HepG2 (cell line): ENCODE measurements at places on chromosomes 3 and 15. TPM values are rescaled to one million over a fixed set of nuclear protein-coding genes. Genes with fewer than 3 reads are reported as not detected.

- peak within 1 kb of the TSS; percentile 74 for H3K27ac ChIP-seq
- DNase-seq, result peak; percentile 94
- H3K27me3 ChIP-seq, result no peaks in the 10 kb centered on the region
These were observed at the start of gene GOLIM4 for GRCh38 chr3:168095611-168096209. Gene GOLIM4 (minus strand): TSS chr3:168095924. CDS start chr3:168095285, 639 bp downstream.

PRR20G gene
- total RNA-seq, result not detected in 2 replicates

DNA sequence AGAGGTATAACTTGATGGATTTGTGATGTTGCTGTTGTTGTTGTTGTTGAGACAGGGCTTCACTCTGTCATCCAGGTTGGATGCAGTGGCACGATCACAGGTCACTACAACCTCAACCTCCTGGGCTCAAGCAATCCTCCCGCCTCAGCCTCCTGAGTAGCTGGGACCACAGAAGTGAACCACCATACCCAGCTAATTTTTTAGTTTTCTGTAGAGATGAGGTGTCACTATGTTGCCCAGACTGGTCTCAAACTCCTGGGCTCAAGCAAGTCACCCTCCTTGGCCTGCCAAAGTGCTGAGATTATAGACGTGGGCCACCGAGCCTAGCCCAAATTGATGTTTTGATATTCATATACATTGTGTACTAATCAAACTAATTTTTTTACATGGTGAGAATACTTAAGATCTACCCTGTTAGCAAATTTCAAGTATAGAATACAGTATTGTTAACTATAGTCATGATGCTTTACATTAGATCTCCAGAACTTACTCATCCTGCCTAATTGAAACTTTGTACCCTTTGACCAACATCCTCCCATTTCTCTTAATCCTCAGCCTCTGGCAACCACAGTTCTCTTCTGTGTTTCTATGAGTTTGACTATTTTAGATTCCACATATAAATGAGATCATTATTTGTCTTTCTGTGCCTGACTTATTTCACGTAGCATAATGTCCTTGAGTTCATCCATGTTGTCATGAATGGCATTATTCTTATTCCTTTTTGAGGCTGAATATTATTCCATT, 23.2 kb downstream of the LMCD1 start:
- H3K36me3 ChIP-seq, result peaks cover 1% of the 10 kb centered on the region
- no peak for DNase-seq
- no peak overlapping the region for H3K4me3 ChIP-seq

DNA sequence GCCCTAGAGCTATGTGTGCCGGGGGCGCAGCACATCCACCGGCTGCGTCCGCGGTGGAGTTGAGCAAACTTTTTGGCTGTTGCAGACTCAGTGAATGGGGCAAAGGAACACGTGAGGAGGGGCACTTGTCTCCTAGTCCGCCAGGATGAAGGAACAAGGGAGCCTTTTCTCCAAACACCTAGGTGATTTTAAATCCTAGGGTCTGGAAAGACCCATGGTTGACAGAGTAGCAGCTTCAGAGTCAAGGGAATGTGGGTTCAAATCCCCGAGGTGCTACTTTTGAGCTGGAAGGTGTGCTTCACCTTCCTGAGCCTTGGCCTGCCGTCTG, 648 bp downstream of the ACAN start:
- no peak overlapping the region for H3K4me3 ChIP-seq
- H3K4me1 ChIP-seq, result no peaks in the 10 kb centered on the region
- no peak overlapping the region for H3K27ac ChIP-seq
- no peak for DNase-seq
- no peaks in the 10 kb centered on the region for H3K36me3 ChIP-seq
- H3K27me3 ChIP-seq, result peaks cover 60% of the 10 kb centered on the region; the same call in 2 of the 3 replicates

GRCh38 chr3:70049761-70050160, 50.2 kb downstream of the SAMMSON start:
- no peak overlapping the region for H3K27ac ChIP-seq
- H3K4me3 ChIP-seq, result no peak overlapping the region
- no peak for DNase-seq
- H3K36me3 ChIP-seq, result no peaks in the 10 kb centered on the region
- H3K27me3 ChIP-seq, result no peaks in the 10 kb centered on the region

- no peaks in the 10 kb centered on the region for H3K36me3 ChIP-seq
- DNase-seq, result peak; percentile 88
These were observed 117.0 kb downstream of the MBNL1 start for GRCh38 chr3:152385761-152386160.

TGFBR2 gene
- total RNA-seq, result 68.1 and 82.2 TPM in 2 replicates

PRR23B gene
- not detected in 2 replicates for total RNA-seq

RHCG gene
- not detected in 2 replicates for total RNA-seq

- H3K36me3 ChIP-seq, result no peaks in the 10 kb centered on the region
- no peaks in the 10 kb centered on the region for H3K27me3 ChIP-seq
- no peak overlapping the region for H3K27ac ChIP-seq
- no peak overlapping the region for H3K4me3 ChIP-seq
- DNase-seq, result no peak
- peaks cover 37% of the 10 kb centered on the region for H3K4me1 ChIP-seq
These were observed 110.9 kb upstream of the TPM1 start for GRCh38 chr15:62931650-62932049.

STRIT1 gene
- not detected in 2 replicates for total RNA-seq

GRCh38 chr15:49707598-49707997, 86.8 kb downstream of the DTWD1 start:
- no peak overlapping the region for H3K27ac ChIP-seq
- no peaks in the 10 kb centered on the region for H3K36me3 ChIP-seq
- H3K4me1 ChIP-seq, result no peaks in the 10 kb centered on the region
- no peak for DNase-seq

DNA sequence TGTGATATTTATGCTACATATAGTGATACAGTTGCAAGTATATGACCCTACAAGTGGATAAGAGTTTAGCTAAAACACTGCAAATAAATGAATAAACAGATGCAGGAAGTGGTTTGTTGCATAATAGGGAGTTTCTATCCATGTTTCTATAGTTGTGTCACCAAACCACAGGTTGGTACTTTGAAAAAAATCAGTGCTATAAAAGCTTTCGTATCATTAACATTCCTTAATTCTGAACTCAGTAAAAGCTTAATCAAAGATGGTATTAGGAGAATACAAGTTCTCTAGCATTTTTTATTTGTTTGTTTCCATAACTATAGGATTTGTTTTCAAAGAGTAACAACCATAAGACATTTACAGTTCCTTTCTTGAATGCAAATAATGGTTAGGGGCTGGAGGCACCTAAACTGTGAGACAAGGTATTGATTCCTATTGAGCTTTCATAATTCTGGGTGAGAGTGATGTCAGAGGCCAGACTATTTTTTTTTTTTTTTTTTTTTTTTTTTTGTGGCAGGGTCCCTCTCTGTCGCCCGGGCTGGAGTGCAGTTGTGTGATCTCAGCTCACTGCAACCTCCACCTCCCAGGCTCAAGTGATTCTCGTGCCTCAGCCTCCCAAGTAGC, 29.6 kb downstream of the CPOX start:
- no peaks in the 10 kb centered on the region for H3K27me3 ChIP-seq
- H3K4me1 ChIP-seq, result no peaks in the 10 kb centered on the region
- H3K27ac ChIP-seq, result no peak overlapping the region
- no peak for DNase-seq

GABRG3 gene
- total RNA-seq, result not detected in 2 replicates

- no peak overlapping the region for H3K4me3 ChIP-seq
- no peak for DNase-seq
- H3K36me3 ChIP-seq, result no peaks in the 10 kb centered on the region
- no peaks in the 10 kb centered on the region for H3K4me1 ChIP-seq
These were observed 17.9 kb downstream of the RNF13 start for GRCh38 chr3:149830902-149831301.

DNA sequence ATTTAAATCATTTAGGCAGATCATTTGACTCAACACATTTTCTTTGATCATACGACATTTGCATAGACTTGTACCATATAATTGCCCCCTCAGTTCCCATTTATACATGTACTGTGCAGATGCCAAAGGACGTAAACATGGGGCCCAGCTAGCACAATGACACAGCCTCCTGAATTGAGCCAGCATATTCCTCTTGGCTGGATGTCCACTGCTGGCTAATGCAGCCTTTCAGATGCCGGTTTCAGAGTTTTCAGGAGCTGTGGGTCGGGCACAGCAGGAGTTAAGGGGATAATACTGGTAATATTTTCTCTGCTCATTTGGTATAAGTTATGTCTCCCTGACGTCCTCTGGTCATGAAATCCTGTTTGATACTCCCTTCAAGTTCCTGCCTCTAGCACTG, 39.4 kb downstream of the KAT2B start:
- H3K27ac ChIP-seq, result no peak overlapping the region
- H3K27me3 ChIP-seq, result no peaks in the 10 kb centered on the region
- no peaks in the 10 kb centered on the region for H3K36me3 ChIP-seq
- peaks cover 13% of the 10 kb centered on the region for H3K4me1 ChIP-seq
- H3K4me3 ChIP-seq, result no peak overlapping the region

SAXO2 gene
- total RNA-seq, result 1.5 TPM in 1 of 2 replicates, not detected in the other

GRCh38 chr15:31151301-31152233, 50.0 kb upstream of the TRPM1 start:
- no peak overlapping the region for H3K4me3 ChIP-seq
- DNase-seq, result peak; percentile 5
- no peaks in the 10 kb centered on the region for H3K27me3 ChIP-seq
- peak overlapping the region; percentile 54 for H3K27ac ChIP-seq
- H3K4me1 ChIP-seq, result peaks cover 76% of the 10 kb centered on the region

GRCh38 chr3:183884097-183884426, 618 bp downstream of the PARL start:
- H3K4me3 ChIP-seq, result peak overlapping the region; percentile 89
- peak overlapping the region; percentile 71 for H3K27ac ChIP-seq
- H3K27me3 ChIP-seq, result no peaks in the 10 kb centered on the region; the same call in 2 of the 3 replicates
- peaks cover 22% of the 10 kb centered on the region; the same call in 1 of the 2 replicates for H3K4me1 ChIP-seq
- peaks cover 7% of the 10 kb centered on the region; the same call in 1 of the 3 replicates for H3K36me3 ChIP-seq

- H3K4me1 ChIP-seq, result peaks cover 11% of the 10 kb centered on the region
- peaks cover 43% of the 10 kb centered on the region for H3K36me3 ChIP-seq
- H3K4me3 ChIP-seq, result no peak overlapping the region
- DNase-seq, result peak; percentile 25
- no peak overlapping the region for H3K27ac ChIP-seq
- H3K27me3 ChIP-seq, result no peaks in the 10 kb centered on the region
These were observed 45.6 kb upstream of the LDHAL6B start for GRCh38 chr15:59160880-59161593.

DNA sequence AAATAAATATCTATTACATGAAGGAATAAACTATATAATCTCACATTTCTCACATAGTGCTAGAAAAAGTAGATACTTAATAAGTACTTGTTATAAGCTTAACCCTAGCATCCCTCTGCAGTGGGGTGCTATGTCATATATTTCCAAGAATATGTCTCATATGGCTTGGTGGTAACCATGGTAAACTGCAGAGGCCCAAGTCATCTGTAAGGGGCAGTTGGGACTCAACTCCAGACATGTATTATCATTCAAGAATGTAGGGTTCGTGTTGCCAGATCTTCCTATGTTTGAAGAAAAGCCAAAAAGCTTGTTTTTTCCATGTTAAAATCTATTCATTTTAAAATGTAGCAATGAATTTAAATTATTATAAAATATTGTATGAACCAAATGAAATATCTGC, 46.2 kb downstream of the ZNF385D start:
- H3K36me3 ChIP-seq, result no peaks in the 10 kb centered on the region
- no peak overlapping the region for H3K27ac ChIP-seq
- no peaks in the 10 kb centered on the region for H3K4me1 ChIP-seq
- H3K4me3 ChIP-seq, result no peak overlapping the region
- H3K27me3 ChIP-seq, result no peaks in the 10 kb centered on the region
- no peak for DNase-seq

DNA sequence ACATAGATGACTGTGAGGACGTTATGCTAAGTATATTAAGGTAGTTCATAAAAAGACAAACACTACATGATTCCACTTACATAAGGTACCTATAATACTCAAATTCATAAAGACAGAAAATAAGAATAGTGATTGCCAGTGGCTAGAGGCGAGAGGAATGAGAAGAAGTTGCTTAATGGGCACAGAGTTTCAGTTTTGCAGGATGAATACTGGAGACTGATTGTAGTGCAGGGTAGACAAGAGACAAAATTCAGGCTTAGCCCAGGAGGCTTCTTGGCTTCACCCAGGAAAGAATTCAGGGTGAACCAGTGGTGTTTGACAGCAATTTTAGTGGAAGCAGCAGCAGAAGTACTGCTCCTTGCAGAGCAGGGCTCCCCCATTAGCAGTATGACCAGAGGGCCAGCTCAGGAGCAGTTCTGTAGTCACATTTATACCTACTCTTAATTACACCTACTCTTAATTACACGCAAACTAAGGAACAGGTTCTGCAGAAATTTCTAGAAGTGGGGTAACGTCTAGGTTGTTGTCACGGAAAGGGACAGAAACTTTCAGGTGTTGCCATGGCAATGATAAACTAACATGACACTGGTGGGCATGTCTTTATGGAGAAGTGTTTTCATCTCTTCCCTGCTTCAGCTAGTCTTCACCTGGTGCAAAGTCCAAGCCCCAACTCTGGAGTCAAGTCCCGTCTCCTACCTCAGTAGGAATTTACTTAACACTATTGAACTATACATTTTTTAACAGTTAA, 55.2 kb downstream of the TBL1XR1 start:
- H3K27me3 ChIP-seq, result no peaks in the 10 kb centered on the region
- H3K4me1 ChIP-seq, result peaks cover 65% of the 10 kb centered on the region
- H3K4me3 ChIP-seq, result no peak overlapping the region
- H3K27ac ChIP-seq, result peak overlapping the region; percentile 35

TF gene
- total RNA-seq, result 4,983 and 10,074 TPM in 2 replicates

DNA sequence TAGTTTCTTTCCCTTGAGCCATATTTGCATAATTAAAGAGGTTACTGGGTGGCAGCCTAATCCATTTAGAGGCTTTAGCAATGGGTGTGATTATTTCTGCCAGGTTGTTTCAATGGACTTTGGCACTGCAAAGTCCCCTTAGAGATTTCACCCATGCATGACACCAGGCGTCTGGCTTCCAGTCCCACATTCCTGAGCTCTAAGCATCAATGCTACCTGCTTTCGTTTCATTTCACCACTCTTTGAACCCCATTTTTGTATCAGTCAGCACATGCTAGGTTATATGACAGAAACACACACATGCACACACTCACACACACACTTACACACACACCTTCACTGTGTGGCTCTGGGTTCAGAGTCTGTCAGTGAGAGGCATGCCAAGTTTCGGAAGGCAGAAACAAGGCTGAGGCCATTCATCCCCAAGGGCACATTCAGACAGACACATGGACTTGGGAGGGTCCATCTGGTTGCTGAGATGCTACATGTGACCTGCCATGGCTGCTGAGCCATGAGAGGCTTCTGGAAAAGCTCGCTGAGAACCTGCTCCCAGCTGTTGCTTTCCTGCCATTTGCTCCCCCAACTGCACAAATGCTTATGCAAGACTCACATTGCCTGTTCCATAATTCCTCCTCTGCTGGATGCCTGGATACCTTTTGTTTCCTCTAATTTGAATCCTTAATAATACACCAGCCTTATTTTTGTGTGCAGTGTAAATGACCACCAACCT, 354.1 kb downstream of the GABRG3 start:
- no peaks in the 10 kb centered on the region for H3K36me3 ChIP-seq
- H3K27ac ChIP-seq, result no peak overlapping the region
- H3K4me3 ChIP-seq, result no peak overlapping the region
- H3K27me3 ChIP-seq, result no peaks in the 10 kb centered on the region
- no peaks in the 10 kb centered on the region for H3K4me1 ChIP-seq
